Glutamatergic neuron (in vitro differentiated cells): ENCODE measurements at places on chromosomes 6 and 20.

DNA sequence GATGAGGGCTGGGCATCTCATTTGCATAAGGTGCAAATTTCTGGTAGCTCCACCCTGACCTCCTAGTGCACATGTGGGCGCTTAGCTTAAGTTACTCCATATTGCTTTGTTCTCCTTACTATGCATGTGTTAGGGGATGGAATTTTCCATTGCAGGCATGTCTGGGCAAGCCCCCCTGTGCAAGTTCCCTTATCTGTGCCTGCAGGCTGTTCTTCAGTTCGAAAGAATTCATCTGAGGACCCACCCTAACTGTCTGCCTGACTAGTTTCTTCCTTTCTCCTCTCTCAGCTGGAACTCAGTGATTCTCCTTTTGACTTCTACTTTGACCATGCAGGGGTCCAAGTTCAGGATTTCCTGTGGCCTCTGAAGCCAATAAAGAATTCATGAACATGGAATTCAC is 30.2 kb downstream of the CCDC170 start:
- no peak for DNase-seq
- no peak overlapping the region for H3K4me3 ChIP-seq
- H3K4me1 ChIP-seq: no peaks in the 10 kb centered on the region
- H3K27me3 ChIP-seq: peaks cover 2% of the 10 kb centered on the region

DNA sequence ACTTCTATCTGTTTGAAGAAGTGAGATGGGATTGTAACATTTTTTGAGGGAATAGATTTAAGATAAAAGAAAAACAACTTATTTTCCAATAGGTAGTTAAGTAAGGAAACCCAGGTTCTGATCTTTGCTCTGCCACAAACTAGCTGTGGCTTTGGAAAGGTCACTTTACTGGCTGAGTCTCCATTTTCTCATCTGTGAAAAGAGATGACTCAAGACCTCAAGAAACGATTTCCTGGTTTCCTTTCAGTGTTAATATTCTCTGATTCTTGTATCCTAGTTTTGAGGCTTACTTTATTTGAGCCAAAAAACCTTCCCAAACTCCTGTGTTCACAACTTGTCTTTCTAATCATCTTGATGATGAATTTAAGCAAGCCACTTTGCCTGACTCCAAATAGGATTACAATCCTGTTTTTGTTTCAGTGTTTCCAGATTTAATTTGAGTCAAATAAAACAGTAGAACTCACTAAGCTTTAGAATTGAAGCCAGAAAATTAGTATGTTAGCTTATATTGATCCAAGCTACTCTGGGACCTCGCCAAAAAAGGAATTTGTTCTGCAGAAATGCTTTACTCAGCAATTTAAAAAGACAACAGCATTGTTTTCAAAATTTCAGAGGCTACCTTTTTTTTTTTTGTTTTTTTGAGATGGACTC is 51.1 kb downstream of the ENPP1 start:
- H3K36me3 ChIP-seq: no peaks in the 10 kb centered on the region
- H3K4me1 ChIP-seq: peaks cover 2% of the 10 kb centered on the region
- H3K27me3 ChIP-seq: no peaks in the 10 kb centered on the region
- no peak for DNase-seq

DNA sequence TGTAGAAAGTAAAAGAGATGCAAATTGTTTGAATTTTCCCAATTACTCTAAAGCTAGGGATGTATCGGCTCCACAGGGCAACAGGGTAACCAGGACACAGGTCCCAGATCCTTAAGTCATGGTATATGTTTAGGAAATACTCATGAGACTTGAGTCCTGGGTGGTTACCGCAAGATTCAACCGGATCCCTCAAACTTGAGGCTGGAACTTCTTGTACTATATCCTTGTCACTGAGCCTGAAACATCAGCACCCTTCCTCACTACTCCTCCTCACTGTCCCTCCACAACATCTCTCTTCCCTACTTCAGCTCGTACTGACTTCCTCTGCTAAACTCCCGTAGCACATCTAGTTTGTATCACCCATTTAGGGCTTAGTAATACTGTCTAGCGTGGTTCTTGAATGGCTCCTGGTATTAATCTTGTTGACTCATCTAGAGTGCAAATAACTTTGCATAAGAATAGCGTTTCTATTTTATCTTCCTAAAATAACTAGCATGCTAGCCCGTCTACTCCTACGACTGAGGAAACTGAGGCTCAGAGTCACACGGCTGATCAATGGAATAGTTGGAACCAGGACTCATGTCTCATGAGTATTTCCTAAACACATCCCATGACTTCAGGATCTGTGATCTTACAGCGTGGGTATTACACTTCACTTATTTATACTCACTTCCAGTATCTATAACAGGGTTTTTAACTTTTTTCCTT is 72.1 kb downstream of the FILIP1 start:
- no peaks in the 10 kb centered on the region for H3K27me3 ChIP-seq
- H3K4me3 ChIP-seq: no peak overlapping the region
- DNase-seq: no peak
- no peak overlapping the region for H3K27ac ChIP-seq
- H3K4me1 ChIP-seq: no peaks in the 10 kb centered on the region

DNA sequence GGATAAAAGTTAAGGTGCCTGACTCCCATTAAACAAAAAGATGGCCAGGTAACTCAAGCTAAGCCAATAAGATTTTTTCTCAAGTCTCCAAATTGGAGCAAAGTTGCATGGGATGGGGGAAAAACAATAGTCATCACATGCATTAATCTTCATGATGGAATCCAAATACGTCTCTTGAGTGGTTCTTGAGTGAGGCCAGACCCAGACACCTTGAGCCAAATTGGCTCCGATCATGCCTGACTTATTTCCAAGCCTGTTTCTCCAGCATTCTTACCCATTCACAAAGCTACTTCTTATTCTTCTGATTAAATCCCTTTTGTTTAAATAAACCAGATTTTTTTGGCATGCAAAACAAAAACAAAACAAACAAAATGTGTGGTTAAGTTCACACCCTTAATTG is 420.3 kb upstream of the NRSN1 start:
- H3K27me3 ChIP-seq: peaks cover 2% of the 10 kb centered on the region
- no peak overlapping the region for H3K27ac ChIP-seq

GRCh38 chr20:32456869-32457478 is 98.8 kb downstream of the ASXL1 start:
- no peaks in the 10 kb centered on the region for H3K36me3 ChIP-seq
- H3K4me1 ChIP-seq: peaks cover 31% of the 10 kb centered on the region
- peak overlapping the region; percentile 83 for H3K4me3 ChIP-seq
- DNase-seq: peak; percentile 98
- H3K27ac ChIP-seq: peak overlapping the region; percentile 79
- H3K27me3 ChIP-seq: peaks cover 24% of the 10 kb centered on the region

GRCh38 chr6:69915346-69915745 is 49.0 kb downstream of the COL19A1 start:
- no peak overlapping the region for H3K4me3 ChIP-seq
- H3K4me1 ChIP-seq: peaks cover 5% of the 10 kb centered on the region
- no peak overlapping the region for H3K27ac ChIP-seq
- H3K36me3 ChIP-seq: no peaks in the 10 kb centered on the region
- H3K27me3 ChIP-seq: peaks cover 2% of the 10 kb centered on the region

DNA sequence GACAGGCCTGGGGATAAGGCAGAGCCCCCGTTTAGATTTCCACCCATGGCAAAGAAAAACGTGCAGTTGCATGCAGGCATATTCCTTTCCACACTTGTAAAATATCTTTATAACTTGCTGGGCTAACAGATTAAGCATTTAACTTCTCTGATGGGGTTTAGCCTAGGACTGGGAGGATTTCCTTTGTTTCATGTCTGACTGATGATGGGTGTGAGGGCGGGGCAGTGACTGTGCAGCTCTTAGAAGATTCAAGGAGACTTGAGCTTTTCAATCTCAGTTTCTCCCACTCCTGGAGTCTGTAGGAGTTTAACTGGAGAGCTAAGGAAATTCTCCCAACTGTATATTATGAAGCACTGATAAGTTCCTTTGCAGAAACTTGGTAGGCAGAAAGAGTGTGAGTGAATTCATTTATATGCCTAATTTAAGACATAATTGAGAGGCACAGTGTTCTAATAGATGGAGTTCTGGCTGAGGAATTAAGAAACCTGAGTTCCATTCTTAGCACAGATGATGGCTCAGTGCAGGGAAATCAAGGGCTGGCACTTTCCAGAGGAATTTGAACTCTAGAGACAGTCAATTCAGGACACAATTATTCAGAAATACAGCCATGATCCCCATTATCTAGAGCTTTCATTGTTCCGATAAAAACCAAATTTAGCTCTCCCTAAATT is 214.6 kb upstream of the CNR1 start:
- H3K36me3 ChIP-seq: no peaks in the 10 kb centered on the region
- no peak for DNase-seq
- peak overlapping the region; percentile 4 for H3K4me3 ChIP-seq
- H3K4me1 ChIP-seq: peaks cover 8% of the 10 kb centered on the region
- H3K27ac ChIP-seq: peak overlapping the region; percentile 59
- peaks cover 3% of the 10 kb centered on the region for H3K27me3 ChIP-seq

GRCh38 chr6:7996538-7997111 is 67.6 kb downstream of the BLOC1S5 start:
- peaks cover 2% of the 10 kb centered on the region for H3K4me1 ChIP-seq
- H3K27ac ChIP-seq: no peak overlapping the region
- no peak for DNase-seq

DNA sequence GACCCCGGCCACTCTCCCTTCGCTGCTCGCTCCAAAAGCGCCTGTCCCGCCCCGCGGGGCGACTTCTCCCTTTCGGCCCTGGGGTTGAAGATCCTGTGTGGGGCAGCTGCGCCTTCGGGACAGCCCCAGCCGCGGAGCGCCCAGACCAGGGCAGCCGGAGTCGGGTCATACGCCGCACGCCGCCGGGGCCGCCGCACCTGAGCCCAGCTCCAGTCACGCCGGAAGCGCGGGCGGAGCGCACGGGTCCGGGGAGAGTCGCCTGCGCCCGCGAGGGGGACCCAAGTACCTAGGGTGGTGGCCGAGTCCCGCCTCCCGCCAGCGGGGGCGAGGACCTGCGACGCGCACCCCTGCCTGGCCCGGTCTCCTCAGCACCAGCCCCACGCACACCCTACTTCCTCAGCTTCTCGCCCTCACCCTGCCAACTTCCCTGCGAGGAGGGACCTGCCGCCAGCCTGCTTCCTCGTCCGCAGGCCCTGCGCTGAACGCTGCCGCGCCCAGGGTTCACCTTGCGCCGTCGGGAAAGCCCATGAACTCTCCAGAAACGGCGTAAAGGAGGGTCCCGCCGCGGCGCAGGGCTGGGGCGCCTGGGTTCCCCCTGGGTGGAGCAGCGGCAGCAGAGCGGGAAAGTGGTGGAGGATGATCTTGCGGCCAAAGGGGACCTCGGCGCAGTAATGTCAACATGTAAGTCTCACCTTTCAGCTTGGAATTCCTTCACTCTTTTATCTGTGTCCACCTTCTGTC is at the start of gene ADGRG6:
TSS of gene ADGRG6 (plus strand) at position 357 of the 741 bp plus-strand sequence. CDS start at position 680, 323 bp downstream.
- H3K27ac ChIP-seq: no peak within 1 kb of the TSS
- DNase-seq: peak; percentile 58
- no peaks in the 10 kb centered on the region for H3K4me1 ChIP-seq
- H3K36me3 ChIP-seq: no peaks in the 10 kb centered on the region
- peaks cover 4% of the 10 kb centered on the region for H3K27me3 ChIP-seq
- peak within 1 kb of the TSS; percentile 86 for H3K4me3 ChIP-seq

- H3K4me1 ChIP-seq: no peaks in the 10 kb centered on the region
- no peak overlapping the region for H3K27ac ChIP-seq
- H3K36me3 ChIP-seq: no peaks in the 10 kb centered on the region
- no peak for DNase-seq
- H3K4me3 ChIP-seq: no peak overlapping the region
Measured at GRCh38 chr6:92362404-92362803, 1057.0 kb downstream of the EPHA7 start.

DNA sequence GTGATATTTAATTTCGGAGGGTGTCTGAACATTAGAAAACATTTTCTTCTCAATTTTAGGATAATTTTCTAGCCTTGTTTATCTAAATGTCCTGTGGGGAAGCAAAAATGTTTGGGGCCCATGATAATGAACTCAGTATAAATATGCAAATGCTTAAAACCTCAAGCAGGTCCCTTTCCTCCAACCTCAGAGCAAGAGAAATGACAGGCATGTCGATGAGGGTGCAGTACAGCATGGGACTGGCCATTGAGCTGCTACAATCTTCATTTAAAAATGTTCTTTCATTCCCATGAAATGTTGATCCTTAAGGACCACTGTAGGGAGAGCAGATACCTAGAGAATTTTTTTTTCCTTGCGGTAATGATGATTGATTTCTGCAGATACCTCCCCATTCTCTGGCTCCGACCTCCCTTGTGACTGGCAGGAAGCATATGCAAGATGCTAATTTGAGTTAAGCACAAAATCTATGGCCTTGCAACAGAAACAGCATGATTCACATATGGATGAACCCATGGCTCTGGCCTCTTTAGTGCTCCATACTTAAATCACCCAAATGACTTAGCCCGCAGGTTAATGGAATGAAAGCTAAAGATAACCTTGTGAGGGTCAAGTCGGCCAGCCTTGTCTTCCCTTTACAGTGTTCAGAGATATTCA is 243.3 kb downstream of the SOX4 start:
- no peaks in the 10 kb centered on the region for H3K36me3 ChIP-seq
- H3K4me3 ChIP-seq: peak overlapping the region; percentile 57
- DNase-seq: no peak
- H3K4me1 ChIP-seq: peaks cover 26% of the 10 kb centered on the region

GRCh38 chr6:146860583-146860982 is 261.8 kb downstream of the ADGB start:
- H3K4me1 ChIP-seq: peaks cover 18% of the 10 kb centered on the region
- peak; percentile 24 for DNase-seq
- H3K4me3 ChIP-seq: no peak overlapping the region
- H3K27ac ChIP-seq: no peak overlapping the region

DNA sequence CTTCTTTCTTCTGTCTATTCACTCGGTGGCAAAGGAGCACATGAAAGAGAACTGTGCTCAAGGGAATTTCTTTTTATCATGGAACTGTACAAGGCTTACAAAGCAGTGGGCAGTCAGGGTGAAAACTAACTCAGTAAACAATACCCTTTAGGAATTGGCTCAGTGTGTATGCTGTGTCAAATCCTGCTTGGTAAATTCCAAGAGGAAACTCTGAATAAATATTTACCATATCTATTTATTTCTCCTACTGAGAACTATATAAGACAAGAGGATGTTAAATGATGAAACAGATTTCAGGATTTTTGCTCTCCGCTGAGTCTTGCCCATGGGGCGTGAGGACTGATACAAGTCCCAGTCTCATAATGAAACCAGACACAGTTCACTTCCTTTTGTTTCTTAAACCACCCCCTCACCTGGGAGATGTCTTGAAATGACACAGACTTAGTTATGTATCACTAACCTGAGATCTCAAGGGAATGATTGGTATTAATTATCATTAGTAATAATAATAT is 188.8 kb downstream of the BACH2 start:
- H3K4me1 ChIP-seq: peaks cover 2% of the 10 kb centered on the region
- no peaks in the 10 kb centered on the region for H3K27me3 ChIP-seq
- H3K4me3 ChIP-seq: no peak overlapping the region
- H3K27ac ChIP-seq: no peak overlapping the region
- peaks cover 27% of the 10 kb centered on the region for H3K36me3 ChIP-seq
- DNase-seq: no peak

- H3K4me1 ChIP-seq: no peaks in the 10 kb centered on the region
- no peaks in the 10 kb centered on the region for H3K36me3 ChIP-seq
- DNase-seq: no peak
Measured at GRCh38 chr6:40903456-40903855, 135.6 kb downstream of the UNC5CL start.

- H3K36me3 ChIP-seq: no peaks in the 10 kb centered on the region
- no peak overlapping the region for H3K4me3 ChIP-seq
- H3K27ac ChIP-seq: no peak overlapping the region
- H3K27me3 ChIP-seq: peaks cover 10% of the 10 kb centered on the region
- DNase-seq: peak; percentile 65
Measured at GRCh38 chr20:63699466-63700198, 3.2 kb downstream of the TNFRSF6B start.
